ENCODE measurements at places on chromosomes 2 and 18. TPM values are rescaled to one million over a fixed set of nuclear protein-coding genes. Genes with fewer than 3 reads are reported as not detected.
A peak's percentile ranks its signal among the peaks of the same experiment; 100 is the strongest.

DNA sequence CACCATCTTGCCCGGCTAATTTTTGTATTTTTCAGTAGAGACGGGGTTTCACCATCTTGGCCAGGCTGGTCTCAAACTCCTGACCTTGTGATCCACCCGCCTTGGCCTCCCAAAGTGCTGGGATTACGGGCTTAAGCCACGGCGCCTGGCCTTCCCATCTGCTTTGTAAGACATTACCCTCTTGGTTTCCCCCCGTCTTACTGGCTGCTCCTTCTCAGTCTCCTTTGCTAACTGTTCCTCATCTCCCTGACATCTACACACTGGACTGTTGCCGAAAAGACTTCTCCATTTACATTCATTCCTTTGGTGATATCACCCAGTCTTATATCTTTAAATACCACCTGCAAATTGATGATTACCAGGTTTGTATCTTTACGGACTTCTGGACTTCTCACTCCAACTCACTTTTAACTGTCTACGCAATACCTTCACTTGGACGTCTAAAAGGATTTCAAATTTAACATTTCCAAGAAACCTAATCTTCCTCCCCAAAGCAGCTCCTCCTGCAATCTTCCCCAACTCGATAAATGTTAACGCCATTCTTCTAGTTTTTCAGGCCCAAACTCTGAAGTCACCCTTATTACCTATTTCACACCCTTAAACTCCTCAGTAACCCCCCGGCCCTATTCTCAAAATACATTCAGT is 37.9 kb downstream of the YES1 start:
- DNase-seq = peak; percentile 72

DOK6 gene
- not detected for total RNA-seq

ATOH8 gene
- not detected for total RNA-seq

- DNase-seq = no peak
Measured at GRCh38 chr2:48568547-48568946, 38.6 kb downstream of the STON1 start.

TEKT4 gene
- 0.58 TPM for total RNA-seq

DNA sequence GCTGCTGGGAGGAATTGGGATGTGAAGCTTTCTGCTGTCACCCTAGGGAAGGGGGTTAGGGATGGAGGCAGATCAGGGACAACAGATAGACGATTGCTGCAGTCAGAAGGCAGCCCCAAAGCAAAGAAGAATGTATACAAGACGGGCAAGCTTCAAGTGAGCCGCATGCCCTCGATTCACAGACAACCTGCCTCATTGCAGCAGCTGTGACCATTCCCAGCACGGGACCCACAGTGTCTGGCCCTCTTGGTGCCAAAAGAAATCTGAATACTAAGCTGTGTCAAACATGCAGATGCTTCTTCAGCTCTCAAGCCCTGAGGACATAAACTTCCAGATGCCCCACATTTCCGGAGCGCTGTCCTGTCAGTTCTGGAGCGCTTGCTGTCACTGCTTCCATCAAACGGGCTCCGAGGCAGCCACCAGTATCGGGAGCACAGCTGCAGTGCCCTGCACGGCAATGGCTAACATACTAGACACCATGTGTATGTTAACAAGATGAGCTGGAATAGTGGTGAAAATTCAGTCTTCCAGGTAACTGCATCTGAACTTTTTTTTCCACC is 33.8 kb downstream of the PRELID3A start:
- DNase-seq = no peak

- DNase-seq = no peak
Measured at GRCh38 chr2:220458051-220458450, 830.6 kb downstream of the SLC4A3 start.
